ENCODE measurements at places on chromosomes 5 and 9.

DNA sequence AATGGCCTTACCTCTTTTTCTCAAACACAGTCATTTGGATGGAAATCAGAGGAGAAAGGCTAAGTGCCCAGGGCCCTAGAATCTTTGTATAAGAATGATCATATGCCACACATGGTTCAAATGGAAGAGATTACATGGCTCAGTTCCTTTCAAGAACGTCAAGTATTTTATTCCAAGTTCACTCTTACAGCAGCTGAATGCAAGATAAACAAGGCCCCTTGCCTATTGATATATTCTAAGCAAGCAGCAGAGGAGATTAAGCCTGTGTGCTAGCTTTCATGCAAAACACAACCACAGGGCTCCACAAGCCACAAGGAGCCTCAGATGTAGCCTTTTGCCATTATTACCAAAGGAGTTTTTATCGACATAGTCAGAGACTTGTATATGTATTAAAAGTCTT is 55.3 kb upstream of the SLCO6A1 start:
- DNase-seq, result no peak

DNA sequence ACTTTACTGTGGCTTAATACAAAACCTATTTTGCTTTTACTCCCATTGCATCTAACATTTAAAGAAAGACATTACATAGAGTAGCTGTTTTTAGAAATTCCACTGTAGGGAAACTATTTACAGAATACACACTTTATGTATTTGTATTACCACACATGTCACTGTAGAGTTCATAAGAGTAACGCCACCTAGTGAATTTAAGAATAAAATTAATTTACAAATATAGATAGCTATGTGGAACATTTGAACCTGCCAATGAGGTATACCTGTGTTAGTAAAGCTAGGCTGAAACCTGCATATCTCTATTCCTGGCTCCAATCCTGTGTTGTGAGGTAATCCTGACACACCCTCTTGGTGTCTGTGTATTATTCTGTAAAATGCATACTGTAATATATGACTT is 234.4 kb downstream of the MAST4 start:
- no peak for DNase-seq

DNA sequence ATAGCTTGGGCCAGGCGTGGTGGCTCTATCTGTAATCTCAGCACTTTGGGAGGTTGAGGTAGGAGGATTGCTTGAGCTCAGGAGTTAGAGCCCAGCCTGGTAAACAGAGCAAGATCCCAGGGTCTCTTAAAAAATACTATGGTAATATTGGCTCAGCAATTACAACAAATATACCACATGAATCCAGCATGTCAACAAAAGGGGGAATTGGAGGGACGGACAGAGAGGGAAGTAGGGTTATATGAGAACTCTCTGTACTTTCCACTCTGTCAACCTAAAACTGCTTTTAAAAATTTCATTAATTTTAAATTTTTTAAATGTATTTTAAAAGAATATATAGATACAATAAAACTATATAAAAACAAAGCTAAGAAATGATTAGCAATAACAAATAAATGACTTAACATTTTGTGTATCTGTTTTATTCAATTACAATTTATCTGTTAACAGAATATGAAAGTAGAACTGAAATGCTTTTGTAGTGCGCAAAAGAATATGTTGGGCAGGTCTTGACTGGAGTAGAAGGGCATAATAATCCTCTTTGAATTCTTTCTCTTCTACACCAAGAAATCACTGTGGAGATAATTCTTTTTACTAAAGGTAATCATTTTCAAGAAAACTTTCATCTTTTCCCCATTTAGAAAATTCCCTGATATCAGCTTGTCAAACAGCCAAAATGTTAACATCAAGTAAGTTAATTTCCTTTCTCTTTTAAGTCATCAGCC is 12.9 kb upstream of the CDC42SE2 start:
- DNase-seq, result no peak

DNA sequence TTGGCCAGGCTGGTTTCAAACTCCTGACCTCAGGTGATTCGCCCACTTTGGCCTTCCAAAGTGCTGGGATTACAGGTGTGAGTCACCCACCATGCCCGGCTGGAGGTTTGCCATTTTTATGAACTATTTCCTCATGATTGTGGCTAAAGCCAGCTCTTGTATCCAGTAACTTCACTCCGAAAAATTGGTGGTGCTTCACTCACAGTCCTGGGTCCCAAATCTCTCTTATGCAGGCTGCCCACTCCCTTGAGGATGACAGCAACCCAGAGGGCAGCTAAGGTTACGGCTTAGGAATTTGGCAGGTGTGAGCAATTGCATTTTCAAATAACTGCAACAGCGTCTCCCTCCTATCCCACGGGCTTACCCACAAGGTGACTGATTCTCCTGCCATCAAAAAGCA is 23.4 kb upstream of the FUBP3 start:
- no peak for DNase-seq

- no peak for DNase-seq
These were observed at the start of gene LAMC3 for GRCh38 chr9:131008909-131009618. TSS of gene LAMC3 (plus strand) at chr9:131009174. CDS start at chr9:131009215, 41 bp downstream.

DNA sequence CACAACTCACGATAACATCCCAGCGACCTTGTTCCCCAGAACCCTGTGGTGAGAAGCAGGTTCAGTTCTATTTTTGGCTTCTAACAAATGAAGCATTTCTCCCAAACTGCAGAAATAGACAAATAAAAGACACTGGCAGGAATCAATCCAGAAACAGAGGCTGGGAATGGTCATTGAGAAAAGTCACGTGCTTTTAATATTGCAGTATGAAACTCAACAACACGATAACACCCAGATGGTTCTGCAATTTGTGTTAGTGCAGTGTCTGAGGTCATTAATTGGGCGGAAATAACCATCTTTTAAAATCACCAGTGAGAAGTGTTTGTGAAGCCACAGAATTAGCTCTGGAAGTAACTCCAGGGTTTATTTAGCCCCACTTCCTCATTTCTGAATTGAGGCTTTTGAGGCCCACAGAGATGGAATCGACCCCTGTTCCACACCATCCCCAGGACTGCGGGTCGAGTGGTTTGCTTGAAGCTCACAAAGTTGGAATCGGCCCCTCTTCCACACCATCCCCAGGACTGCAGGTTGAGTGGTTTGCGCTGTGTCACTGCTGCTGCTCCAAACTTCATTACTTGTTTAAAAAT is 164.7 kb upstream of the IRX4 start:
- no peak for DNase-seq
